ENCODE measurements at places on chromosomes 16 and 17. TPM values are rescaled to one million over a fixed set of nuclear protein-coding genes. Genes with fewer than 3 reads are reported as not detected.

- no peak for DNase-seq
Measured at GRCh38 chr17:38892620-38893019, 22.8 kb downstream of the LASP1 start.

GRCh38 chr16:51880776-51881175 is 666.2 kb downstream of the TOX3 start:
- DNase-seq = no peak

DNA sequence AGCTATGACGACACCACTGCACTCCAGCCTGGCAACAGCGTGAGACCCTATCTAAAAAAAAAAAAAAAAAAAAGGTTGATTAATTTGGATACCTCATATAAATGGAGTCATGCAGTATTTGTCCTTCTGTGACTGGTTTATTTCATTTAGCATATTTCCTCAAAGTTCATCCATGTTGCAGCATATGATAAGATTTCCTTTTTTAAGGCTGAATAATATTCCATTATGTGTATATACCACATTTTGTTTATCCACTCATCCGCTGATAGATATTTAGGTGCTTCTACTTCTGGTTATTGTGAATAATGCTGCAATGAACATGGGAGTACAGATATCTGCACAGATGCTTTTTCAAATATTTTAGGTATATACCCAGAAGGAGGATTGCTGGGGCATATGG is 43.3 kb upstream of the TMC5 start:
- DNase-seq = no peak

DNA sequence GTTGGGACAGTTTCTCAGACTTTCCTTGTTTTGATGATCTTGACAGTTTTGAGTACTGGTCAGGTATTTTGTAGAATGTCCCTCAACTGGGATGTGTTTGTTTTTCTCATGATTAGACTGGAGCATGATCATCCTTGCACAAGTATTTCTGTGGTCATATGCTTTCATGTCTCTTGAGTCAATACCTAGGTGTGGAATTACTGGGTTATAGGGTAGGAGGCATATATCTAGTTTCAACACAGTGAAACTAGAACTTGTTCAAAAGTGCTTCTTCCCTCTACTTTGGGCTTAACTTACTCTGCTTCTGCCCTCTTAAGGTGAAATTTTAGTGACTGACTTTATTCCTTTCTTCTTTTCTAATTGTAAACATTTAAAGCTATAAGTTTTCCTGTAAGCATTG is 30.1 kb downstream of the IKZF3 start:
- no peak for DNase-seq

GRCh38 chr17:4147751-4148310 is 4.8 kb downstream of the CYB5D2 start:
- no peak for DNase-seq

DNA sequence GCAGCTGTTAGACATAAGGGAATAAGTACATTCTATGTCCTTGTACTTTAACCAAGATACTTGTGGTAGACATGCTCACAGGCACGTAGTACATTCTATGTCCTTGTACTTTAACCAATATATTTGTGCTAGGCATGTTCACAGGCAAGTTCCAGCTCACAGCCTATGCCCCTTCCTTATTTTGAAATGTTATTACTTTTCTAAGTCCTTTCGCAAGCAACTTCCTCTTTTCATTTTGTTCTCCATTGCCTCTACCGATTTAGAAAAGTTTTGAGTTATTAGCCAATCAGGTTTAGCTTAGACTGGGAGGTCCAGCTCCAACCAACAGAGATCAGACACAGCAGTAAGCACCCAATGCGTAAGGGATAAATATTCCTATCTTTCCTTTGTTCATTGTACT is 60.1 kb upstream of the NUDT7 start:
- no peak for DNase-seq

DNA sequence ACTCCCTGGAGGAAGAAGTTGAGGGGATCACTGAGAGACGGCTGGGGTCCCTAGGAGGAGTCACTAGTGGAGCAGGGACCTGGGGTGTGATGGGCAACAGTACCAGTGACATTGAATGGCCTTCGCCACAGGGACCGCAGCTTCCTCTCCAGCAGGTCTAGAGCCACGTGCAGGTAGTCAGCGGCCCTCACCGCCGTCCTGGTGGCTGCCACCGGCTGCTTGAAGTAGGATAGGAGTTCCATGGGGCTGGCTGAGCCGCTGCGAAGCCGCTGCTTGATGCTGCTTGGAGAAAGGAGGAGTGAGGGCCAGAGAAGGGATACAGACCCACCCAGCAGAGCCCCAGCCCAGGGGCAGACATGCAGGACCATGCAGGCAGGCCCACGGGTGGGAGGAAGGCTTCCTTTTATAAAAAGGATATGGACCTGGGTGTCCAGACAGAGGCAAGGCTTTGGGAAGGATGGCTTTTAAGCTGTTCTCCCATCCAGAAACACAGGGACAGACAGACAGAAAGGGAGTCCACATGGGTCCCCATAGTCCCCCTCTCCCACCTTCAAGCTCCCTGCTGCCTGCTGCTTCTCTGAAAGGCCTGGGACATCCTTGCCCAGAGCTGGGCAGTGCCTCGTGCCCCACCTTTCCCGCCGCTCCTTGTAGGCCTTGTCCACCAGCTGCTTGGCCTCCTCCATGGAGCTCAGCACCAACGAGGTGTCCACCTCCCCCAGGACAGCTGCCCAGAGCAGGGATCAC is 827 bp downstream of the MPO start:
- DNase-seq = no peak

GRCh38 chr16:2366660-2367309 is 26.3 kb upstream of the ABCA3 start:
- DNase-seq = no peak

GRCh38 chr16:27317320-27317719 is 3.5 kb downstream of the IL4R start:
- DNase-seq = no peak

GRCh38 chr16:29975811-29976511 is 2.3 kb downstream of the TAOK2 start:
- DNase-seq = no peak

The ZNF205 gene
- 14.3 TPM for total RNA-seq

The KIF2B gene
- not detected for total RNA-seq

The FOXN1 gene
- total RNA-seq = not detected

The PRDM7 gene
- total RNA-seq = 6.2 TPM

The CES3 gene
- 1.5 TPM for total RNA-seq
